AG04450 (cell line): ENCODE measurements at places on chromosomes 6 and 20.

- peak; percentile 46 for DNase-seq
These were observed 134.3 kb upstream of the CDH4 start for GRCh38 chr20:61117725-61118124.

- no peak for DNase-seq
These were observed 62.9 kb downstream of the QRSL1 start for GRCh38 chr6:106692112-106692818.

DNA sequence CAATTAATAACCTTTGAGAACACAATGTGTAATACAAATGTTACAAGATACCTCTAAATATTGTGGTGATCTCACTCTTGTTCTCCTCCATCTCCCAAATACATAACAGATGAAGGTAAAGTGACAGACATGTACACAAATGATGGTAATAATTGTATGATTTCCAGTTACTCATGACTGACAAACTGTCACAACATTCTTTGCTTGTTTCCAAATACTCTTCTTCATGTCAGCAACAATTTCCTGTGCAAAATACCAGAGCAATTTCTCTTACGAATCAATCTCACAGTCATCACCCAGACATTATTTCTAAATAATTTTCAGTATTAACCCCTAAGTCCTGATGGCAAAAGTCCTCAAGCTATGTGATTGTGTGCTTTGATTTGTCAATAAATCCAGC is 92.9 kb downstream of the RPS12 start:
- DNase-seq: no peak

GRCh38 chr20:45527294-45527693 is 11.9 kb upstream of the SPINT3 start:
- no peak for DNase-seq

DNA sequence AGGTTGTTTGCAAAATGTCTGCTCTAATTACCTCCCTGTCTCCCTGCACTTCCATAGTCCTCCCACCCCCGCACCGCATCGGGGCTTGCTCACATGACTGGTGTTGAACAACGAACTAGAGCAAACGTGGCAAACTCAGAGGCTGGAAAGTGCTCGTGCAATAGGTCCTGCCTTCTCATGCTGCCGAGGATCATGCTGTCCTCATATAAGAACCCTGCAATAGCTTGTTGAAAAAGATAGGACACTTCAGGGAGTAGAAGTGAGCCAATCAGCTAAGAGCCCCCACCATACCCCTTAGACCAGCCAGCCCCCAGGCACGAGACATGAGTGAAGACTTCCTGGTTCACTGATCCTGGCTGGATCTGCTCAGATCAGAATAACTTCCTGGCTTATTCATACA is 219.2 kb downstream of the C6orf118 start:
- no peak for DNase-seq

- no peak for DNase-seq
These were observed 97.6 kb downstream of the TCP11 start for GRCh38 chr6:35043381-35044130.

DNA sequence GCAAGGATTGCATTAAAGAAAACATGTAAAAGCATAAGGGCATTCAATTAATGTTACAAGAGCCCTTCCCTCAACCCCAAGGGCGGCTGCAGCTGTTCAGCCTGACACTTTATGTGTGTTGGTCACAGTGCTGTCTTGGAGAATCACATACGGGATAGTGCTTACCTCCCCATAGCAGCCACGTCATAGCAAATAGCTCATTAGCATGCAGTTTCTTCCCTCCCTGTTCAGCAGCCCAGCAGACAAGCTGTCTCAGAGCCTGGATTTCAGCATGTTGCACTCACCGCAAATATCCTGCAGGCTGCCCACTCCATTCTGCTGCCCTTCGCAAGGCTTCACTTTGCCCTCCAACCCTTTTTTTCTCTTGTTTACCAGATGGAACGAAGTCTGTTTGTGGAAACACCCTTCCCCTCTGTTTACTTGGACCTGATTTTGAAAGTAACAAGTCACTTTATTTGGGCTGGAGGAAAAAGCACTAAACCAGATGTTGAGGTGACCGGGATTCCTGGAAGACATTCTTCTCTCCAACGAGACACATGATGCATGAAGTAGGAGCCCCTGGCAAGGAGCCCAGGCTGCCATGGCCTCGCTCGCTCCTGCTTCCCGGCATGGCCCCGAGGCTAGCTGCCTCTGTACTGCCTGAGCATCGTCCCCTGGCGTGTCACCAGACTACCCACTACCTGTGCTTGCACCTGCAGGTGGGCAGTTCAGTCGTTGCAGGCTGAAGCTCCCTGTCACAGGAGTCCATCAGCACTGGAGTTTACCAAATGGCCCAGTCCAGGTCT is 151.6 kb upstream of the GMDS start:
- DNase-seq: peak; percentile 36

DNA sequence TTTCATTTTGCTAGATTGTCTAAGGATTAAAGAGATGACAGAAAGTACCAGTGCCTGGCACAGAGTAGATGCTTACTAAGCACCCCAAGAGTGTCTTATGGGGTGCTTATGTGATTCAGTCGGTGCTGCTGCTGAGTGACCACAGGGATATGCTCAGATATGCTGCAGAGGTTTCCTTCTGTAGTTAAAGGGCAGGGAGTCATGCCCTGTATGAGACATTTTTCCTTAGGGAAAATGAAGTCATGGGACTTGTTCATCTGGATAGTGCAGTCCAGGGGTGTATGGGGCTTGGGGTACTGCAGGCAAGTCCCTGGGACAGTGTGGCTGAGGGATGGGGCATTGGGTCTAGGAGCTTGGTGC is 25.1 kb downstream of the TOX2 start:
- DNase-seq: no peak

- no peak for DNase-seq
These were observed 2.6 kb downstream of the ASF1A start for GRCh38 chr6:118896339-118897136.

DNA sequence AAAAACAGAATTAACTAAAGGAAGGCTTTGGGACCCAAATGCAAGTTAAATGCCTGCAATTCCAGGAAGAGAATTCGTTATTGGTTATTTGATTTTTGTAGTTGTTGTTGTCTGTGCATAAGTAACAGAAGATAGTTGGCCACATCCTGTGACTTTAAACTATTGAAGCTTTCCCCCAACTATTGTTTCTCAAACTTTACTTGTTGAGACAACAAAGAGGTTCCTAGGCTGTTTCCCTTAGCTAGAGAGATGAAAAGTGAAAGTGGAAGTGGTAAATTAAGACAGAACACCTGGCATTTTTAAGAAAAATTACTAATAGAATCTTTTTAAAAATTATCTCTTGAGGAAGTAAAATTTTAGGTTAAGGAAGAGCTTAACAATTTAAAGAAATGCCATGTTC is 525.2 kb downstream of the PKHD1 start:
- no peak for DNase-seq

- no peak for DNase-seq
These were observed 106.4 kb downstream of the MBOAT1 start for GRCh38 chr6:20105838-20106237.

GRCh38 chr20:48632017-48632824 is 195.6 kb downstream of the PREX1 start:
- DNase-seq: no peak

DNA sequence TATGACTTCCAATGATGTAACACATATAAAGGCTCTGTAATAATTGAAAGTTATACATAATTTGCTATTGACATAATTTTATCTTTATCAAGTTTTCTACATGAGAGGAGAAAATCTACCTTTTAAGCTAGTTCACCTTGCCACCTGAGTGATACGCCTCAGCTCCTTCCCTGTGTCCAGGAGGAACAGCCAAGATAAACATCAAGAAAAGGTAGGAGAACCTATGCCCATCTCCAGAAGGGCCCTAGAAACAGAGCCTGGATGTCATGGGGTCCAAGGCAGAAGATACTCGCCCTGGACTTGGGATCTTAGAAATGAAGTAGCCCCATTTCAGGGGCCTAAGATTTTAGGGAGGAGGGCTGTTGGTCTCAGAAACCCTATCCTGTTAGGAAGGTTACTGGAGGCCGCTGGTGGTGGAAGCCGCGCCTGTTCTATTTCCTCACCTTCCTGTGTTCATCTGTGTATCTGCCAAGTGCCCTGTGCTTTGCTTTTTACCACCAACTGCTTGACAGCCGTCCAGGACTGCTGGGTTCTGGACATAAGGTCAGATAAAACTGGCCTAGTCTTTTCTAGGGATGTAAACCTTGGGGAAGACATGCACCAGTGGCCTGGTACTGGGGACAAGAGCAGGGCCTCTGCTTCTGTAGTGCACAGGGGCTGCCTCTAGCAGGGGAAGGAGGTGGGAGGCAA is 178.5 kb downstream of the ARID1B start:
- no peak for DNase-seq

DNA sequence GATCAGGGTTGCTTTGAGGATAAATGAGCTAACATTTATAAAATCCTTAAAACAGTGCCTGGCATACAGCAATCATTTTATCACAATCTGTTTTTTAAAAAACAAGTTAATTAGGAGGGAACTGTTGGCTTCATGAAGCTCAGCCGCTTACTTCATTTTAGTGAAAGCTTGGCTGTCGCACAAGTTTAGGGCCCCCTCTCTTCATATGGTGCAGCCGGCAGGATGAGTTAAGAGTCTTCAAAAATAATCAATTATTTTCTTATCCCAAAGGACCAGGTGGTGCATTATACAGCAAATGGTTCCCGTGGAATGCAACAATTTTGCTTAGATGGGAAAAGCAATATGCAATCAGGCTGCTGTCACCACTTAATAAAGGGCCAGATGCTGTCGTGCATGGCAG is 57.4 kb upstream of the PROKR2 start:
- no peak for DNase-seq

- DNase-seq: no peak
These were observed 88.1 kb upstream of the BACH2 start for GRCh38 chr6:90384720-90385119.

DNA sequence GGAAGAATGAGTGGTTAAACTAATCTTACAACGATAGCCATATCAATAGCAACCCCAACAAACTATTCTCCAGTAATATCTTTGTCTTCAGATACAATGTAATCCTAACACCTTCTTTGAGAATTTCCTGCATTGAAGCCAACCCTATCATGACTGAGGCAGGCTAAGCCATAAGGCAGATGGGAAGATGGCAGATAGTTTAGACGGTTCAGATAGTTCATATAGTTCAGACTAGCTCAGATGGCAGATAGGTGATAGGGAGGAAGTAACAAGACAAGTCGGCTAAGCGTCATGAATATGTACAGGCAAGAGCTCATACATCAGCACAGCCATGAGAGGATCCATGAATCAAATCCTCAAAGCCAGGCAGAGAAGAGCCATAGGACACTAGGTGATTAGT is 39.1 kb upstream of the BEND6 start:
- no peak for DNase-seq

DNA sequence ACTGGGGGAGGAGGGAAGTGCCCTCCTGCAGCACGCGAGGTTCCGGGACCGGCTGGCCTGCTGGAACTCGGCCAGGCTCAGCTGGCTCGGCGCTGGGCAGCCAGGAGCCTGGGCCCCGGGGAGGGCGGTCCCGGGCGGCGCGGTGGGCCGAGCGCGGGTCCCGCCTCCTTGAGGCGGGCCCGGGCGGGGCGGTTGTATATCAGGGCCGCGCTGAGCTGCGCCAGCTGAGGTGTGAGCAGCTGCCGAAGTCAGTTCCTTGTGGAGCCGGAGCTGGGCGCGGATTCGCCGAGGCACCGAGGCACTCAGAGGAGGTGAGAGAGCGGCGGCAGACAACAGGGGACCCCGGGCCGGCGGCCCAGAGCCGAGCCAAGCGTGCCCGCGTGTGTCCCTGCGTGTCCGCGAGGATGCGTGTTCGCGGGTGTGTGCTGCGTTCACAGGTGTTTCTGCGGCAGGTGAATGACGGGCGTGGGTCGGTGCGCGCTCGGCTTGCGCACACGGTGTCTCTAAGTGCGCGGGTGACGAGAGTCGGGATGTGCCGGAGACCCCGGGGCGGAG is at the start of gene CDKN1A:
Gene CDKN1A, plus strand, starts transcription at position 227 of the 555 bp plus-strand sequence. CDS start 5,388 bp downstream, outside the sequence.
- peak; percentile 86 for DNase-seq
